ENCODE measurements at places on chromosomes 6 and 20. TPM values are rescaled to one million over a fixed set of nuclear protein-coding genes. Genes with fewer than 3 reads are reported as not detected.

- H3K36me3 ChIP-seq: no peaks in the 10 kb centered on the region
- H3K27me3 ChIP-seq: no peaks in the 10 kb centered on the region
- no peaks in the 10 kb centered on the region for H3K4me1 ChIP-seq
- DNase-seq: peak; percentile 44
- H3K27ac ChIP-seq: no peak overlapping the region
- H3K4me3 ChIP-seq: no peak overlapping the region
These were observed 1729.5 kb downstream of the GRIK2 start for GRCh38 chr6:103122766-103123601.

DNA sequence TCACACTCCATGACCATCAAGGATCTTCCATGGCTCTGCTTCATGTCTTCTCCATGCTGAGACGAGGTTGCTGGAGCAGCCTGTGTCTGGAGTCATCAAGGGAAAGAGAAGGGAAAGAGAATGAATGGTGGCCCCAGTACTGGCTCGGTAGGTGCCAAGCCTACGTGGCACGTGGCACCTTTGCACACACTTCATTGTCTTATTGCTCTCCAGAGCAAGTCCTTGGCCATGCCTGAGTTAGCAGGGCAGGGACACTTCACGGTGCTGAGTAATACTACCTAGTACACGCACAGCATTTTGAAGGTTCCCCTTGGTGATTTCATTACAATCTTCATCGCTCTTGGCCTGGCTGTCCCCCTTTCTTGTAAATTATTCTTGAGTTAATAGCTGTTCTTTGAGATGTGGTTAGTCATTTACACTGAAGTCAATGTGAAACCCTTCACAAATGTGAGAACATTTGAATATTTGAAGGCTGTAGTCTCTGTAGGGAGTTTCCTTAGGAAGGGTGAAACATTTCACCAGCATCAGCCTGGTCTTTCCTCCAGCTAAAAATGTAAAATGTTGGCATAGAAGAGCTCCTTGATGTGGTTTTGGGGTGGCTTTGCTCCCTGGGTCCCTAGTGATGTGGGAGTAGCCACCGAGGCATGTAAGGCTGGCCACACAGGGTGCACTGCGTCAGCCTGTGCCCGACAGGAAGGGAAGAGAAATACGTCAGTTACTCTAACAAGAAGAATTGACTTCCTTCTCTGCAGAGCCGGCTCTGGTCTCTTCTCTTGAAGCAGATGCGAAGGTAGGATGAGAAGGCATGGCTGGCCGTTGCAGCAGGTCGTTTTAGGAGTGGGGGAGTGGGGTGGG, at the start of gene SYTL3:
TSS of gene SYTL3 (plus strand) at position 766 of the 855 bp plus-strand sequence. CDS start 13,215 bp downstream, outside the sequence.
- no peaks in the 10 kb centered on the region for H3K36me3 ChIP-seq
- H3K4me3 ChIP-seq: no peak within 1 kb of the TSS
- no peak for DNase-seq
- H3K27ac ChIP-seq: no peak within 1 kb of the TSS
- H3K4me1 ChIP-seq: peaks cover 25% of the 10 kb centered on the region
- peaks cover 30% of the 10 kb centered on the region for H3K27me3 ChIP-seq

DNA sequence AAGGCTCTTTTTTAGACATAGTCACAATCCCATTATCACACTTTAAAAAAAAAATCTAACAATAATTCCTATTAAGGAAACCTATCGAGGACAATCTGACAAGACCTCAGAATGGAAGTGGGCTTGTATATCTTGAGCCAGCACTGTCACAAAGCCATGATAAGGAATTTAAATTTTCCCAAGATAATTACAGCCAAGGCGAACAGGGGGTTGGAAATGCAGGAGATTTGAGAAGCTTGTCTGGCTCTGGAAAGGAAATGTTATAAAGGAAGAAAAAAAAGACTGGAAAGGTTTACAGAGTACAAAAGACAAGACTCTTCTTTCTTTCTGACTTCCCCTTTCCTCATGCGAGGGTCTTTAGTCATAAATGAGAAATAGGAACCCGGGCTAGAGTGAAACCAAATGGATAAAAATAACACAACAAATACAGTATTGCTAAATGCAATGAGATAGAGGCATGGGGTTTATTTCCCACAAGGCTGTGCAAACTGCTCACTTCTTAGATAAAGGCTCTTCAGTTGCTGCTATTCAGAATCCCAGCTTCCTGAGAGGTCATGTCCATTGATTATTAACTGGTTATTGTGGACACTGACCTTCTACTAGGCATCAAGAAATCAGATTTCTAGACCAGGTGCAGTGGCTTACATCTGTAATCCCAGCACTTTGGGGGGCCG, 13.4 kb upstream of the GHRH start:
- H3K27me3 ChIP-seq: no peaks in the 10 kb centered on the region
- DNase-seq: peak; percentile 56
- peaks cover 68% of the 10 kb centered on the region for H3K4me1 ChIP-seq
- no peak overlapping the region for H3K27ac ChIP-seq
- H3K36me3 ChIP-seq: no peaks in the 10 kb centered on the region

DNA sequence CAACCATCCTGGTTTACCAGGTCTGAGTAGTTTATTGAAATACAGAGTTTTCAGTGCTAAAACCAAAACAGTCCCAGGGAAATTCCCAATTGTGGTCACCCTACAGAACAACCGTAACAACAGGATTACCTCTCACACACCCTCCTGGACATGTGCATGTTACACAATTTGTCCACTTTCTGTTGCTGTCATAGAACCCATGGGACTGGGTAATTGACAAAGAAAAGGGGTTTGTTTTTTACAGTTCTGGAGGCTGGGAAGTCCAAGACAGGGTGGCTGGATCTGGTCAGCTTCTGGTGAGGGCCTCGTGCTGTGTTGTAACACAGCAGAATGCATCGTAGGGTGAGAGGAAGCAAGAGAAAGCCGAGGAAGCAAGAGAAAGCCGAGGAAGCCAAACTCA, 9.1 kb upstream of the ADA start:
- H3K27ac ChIP-seq: no peak overlapping the region
- no peaks in the 10 kb centered on the region for H3K4me1 ChIP-seq
- H3K36me3 ChIP-seq: no peaks in the 10 kb centered on the region
- no peak for DNase-seq
- no peak overlapping the region for H3K4me3 ChIP-seq

DNA sequence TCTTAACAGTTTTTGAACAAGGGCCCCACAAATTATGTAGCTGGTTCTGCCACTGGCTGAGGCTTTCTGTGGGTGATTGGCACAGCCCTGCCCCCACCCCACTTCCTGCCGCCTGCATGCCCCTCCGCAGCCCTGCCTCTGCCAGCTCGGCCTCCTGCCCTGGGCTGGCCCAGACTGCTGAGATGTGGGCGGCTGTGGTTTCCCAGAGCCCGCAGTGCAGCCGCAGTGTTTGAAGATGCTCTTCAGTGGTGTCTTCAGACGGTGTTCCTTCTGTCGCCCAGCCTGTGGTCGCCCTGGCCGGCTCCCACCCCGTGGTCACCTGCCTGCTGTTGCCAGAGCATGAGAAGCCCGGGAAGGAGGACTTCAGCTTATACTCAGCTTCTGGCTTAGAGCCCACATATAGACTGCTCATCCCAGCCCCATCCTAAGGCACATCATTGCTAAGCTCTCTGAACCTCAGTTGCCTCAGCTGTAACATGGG, 154.3 kb downstream of the VEGFA start:
- no peaks in the 10 kb centered on the region for H3K36me3 ChIP-seq
- no peak for DNase-seq
- H3K4me3 ChIP-seq: no peak overlapping the region
- H3K27ac ChIP-seq: no peak overlapping the region

Gene FGD2
- total RNA-seq: not detected

Gene SLC22A7
- total RNA-seq: 22.6 TPM

Gene PTCHD4
- total RNA-seq: 35.7 TPM
